ENCODE measurements at places on chromosomes 5 and 9.

DNA sequence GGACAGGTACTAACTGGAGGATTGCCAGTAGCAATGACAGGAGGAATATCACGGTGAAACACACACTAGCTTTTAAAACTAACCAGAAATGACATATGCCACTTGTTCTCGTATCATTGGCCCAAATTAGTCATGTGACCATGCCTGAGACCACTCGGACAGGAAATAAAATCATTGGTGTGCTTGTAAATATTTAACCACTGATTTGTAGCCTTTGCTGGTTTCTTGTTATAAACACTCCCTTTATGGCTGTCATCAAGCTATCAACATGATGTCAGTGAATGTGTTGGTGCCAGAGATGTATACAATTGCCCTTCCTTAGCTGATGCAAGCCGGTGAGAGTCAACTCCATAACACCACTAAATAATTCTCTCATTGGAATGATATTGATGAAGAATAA, 123.7 kb upstream of the ANKH start:
- no peak for DNase-seq

GRCh38 chr5:14834584-14835550, 36.7 kb downstream of the ANKH start:
- no peak for DNase-seq

GRCh38 chr5:165795073-165795472, 2289.7 kb downstream of the MAT2B start:
- DNase-seq = no peak

DNA sequence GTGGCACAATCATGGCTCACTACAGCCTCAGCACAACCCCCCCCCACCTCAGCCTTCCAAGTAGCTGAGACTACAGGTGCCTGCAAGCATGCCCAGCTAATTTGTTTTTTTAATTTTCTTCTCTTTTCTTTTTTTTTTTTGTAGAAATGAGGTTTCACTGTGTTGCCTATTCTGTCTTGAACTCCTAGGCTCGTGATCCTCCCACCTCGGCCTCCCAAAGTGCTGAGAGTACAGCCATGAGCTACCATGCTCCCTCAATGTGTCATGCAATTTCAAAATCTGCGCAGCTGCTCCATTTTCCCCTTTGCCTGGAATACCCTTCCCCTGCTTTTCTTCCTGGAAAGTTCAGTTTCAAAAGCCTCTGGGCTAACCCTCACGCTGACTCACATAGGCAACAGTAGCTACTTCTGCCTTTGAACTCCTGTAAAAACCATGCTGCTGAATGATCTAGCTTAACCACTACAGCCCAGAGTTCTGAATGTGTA, 71.0 kb upstream of the IL7R start:
- no peak for DNase-seq

DNA sequence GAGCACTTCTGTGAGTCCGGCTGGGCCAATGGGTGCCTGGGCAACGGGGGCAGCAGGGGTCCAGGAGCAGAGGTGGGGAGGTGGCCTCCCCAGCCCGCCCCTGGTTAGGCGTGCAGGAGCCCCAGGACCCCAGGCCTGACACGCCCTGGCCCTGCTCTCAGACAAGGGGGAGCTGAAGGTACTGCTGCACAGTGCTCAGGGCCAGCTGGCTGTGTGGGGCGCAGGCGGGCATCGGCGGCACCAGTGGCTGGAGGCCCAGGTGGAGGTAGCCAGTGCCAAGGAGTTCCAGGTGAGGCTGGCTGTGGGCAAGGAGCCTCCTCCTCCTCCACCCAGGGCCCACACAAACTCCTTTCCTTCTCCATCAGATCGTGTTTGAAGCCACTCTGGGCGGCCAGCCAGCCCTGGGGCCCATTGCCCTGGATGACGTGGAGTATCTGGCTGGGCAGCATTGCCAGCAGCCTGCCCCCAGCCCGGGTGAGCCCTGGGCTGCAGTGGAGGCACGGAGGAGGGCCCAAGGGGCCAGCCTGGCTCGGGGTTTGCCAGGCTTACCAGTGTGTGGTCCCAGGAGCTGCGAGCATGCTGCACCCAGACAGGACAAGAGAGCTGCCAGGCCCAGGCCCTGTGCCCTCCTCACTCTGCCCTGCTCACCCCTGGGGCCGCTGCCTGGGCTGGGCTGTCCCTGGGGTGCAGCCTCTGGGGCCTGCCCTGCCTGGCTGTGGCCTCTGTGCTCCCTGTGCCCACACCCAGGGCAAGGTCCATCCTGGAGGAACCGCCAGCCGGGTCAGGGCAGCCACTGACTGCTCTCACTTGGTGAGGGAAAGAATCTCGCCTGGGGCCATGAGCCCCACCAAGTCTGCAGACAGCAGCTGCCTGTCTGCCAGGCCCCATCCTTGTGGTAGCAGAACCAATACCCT, 7.0 kb downstream of the MAMDC4 start:
- no peak for DNase-seq

DNA sequence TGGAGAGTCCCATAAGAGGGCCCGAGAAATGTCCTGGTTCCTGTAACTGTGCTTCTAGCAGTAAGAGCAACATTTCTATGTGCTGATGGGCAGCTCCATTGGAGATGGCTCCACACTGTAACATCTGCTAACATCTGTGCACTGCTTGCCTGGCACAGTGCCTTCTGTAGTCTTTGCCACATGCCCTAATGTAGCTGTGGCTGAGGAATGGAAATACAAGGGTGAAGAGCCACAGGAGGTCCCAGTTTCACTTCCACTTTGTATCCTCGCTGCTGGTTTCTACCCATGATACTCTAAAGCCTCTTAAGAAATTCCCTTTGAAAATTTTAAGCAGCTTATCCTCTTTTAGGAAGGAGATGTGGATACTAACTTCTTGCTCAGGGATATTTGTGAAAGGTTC, 97.4 kb downstream of the HOMER1 start:
- DNase-seq = peak; percentile 53

- no peak for DNase-seq
Observed at GRCh38 chr5:138726848-138727247, 26.4 kb upstream of the CTNNA1 start.

DNA sequence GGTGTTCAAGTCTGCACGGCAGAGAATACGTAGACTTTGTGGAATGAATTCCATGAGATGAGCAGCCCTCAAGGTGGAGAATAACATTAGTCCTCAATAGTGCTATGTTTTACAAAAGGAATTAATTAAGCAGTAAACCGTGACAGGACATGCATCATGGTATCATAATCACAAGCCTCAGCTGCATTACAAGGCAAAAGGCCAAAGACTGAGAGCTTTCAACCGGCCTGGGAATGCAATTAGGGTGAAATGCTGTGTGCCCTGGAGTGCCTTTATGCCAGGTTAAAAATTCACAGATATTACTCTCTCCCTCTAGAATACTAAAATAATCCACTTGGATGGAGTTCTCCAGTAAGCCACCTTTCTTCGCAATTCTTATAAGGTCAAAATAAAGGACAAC, 270.6 kb downstream of the MLLT3 start:
- DNase-seq = no peak

DNA sequence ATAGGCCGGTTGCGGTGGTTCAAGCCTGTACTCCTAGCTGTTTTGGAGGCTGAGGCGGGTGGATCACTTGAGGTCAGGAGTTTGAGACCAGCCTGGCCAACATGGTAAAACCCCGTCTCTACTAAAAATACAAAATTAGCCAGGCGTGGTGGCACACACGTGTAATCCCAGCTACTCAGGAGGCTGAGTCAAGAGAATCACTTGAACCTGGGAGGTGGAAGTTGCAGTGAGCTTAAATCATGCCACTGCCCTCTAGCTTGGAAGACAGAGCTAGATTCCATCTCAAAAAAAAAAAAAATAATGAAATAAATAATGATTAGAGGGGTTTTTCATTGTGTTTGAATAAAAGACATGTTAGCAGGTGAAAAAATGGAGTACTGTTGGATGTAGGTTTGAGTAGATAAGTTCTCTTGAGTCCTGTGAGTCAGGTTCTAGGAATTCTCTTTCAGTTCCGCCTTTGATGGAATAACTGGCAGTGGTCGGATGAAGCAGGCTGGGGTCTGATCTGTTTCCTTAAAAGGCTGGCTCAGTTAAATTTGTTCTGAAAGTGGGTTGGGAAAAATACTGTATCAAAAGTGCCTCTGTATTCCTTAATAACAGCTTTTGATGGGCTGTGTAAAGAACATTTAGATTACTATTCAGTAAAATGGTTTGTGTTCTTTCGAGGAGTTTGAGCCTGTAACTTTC, 73.2 kb downstream of the AOPEP start:
- no peak for DNase-seq

DNA sequence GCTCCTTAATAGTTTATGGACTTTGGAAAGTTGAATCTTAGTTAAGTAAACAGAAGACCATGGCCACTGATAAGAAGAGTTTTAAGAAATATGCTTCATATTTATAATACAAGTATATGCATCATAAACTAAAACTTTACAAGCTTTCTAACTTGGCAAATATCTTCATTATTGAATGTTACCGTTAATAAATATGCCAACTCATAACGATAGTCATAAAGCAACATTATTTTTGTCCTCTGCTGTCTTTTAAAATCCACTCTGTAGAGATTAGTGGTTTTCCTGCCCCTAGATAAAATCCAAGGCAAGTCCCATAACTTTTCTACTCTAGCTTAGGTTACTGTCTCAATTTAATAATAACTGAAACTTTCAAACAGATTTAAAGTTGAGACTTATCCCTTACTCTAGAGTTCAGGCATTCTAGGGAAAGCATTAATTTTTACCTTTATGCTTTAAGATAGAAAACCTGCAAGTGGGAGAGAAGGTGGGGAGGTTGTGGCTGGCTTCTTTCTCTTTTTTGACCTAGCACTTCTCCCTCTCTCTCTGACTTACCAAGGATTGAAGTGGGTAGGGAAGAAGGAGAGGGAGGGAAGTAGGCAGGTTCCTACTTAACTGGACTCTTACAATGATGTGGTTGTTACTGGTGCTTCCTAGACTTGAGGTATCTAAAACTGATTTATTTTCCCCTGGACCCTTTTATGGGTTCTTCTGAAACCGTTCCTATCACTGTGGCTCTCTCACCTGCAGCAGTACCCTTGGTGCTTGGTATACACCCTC, 29.6 kb downstream of the RNF145 start:
- DNase-seq = no peak

DNA sequence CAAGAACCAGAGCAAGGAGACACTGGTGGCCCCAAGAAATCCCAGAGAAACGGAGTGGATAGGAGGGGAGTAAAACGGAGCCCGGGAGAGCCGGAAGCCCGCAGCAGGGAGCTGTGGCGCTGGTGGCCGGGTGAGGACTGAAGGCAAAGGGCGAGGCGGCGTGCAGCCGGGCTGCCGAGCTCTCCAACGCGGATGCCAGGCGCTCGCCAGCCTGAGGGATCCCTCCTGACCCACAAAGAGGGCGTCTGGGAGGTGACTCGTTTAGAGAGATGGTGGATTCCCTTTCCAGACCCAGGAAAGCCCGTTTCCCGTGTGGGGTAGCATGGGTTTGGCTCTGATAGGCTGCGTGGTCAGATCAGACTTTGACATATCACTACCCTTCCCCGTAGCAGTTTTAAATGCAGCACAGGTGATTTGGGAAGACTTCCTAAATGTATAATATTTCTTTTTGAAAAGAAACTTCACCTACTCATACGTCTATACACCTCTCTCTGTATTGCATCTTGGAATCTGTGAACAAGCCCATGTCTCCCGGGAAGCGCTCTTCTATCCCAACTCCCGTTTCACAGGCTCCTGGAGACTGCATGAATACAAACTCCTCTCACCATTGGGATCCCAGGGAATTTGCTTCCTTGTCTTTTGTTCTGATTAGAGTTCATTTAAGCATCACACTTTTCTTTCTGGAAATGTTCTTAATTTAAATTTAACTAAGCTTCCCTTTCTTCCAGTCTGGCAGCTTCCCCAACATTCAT, 158.1 kb downstream of the C9orf152 start:
- DNase-seq = peak; percentile 37

DNA sequence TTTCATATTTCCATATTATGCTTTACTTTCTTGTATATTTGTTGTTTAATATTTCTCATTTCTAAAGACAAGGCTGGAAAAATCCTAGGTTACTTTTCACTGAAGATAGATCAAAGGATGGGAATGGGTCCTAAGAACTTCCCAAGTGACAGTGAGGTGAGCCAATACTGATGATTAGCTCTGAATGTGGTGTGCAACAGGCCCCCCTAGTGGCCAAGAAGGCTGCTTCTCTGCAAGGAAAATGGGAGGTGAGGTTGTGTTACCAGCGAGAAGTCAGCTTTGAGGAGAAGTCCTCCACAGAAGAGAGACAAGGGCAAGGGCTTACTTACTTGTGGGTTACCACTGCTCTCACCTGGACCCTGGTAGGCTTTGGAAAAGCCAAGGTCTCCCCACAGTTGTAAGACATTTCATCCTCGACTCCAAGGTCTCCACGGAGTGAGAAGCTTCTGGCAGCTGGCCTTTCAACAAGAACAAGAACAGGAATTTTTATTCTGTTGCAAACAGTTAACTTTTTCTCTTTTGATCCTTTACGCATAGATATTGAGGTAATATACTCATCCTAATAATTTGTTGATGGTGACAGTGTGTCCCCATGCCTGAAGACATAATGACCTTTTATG, 69.9 kb downstream of the MAMDC2 start:
- peak; percentile 34 for DNase-seq

- DNase-seq = no peak
Observed at GRCh38 chr5:135186662-135187522, 152.9 kb upstream of the PITX1 start.

GRCh38 chr5:168409591-168410458, 76.4 kb upstream of the RARS1 start:
- DNase-seq = peak; percentile 47

DNA sequence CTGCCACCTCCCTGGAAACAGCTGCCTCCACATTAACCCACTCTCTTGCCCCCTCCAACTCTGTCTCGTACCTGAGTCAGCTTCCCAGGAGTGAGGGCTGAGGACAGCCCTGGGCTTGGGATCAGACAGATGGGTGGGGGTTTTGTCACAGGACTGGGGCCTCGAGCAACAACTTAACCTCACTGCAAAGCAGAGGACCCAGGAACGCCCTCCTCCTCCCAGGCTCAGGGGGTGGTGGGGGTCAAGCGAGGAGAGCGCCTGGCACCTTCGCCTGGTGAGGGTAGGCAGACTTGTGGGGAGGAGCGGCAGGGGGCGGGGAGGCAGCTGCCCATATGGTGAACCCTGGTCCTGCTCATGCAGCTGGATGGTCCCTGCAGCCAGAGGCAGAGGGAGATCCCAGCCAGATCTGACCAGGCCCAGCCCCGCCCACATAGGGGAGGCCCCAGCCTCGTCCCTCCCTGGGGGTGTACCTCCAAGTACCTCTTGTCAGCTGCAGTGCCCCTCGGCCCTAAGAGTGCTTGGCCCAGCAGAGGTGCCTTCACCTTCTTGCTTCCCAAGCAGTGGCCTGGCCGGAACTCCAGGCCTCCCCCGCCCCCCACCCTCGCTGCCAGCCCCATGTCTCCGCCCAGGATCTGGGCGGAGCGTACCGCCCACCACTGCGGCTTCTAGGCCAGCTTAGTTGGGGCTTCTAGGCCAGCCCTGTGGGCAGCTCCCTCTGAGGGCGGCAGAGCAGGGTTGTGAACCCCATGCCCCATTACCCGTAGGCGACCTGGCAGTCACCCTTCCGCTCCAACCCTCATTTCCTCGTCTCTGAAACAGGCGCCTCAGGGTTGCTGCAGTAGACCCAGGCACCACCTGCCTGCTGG, at the start of gene SARDH:
Gene SARDH, minus strand, starts transcription at position 579 of the 866 bp plus-strand sequence. CDS start 4,179 bp downstream, outside the sequence.
- DNase-seq = peak; percentile 85

GRCh38 chr9:91180930-91181268, 180.8 kb downstream of the AUH start:
- DNase-seq = no peak

GRCh38 chr5:16674750-16675149, 58.0 kb upstream of the RETREG1 start:
- DNase-seq = no peak

Measured in GM13976 (cell line).